Immature natural killer cell (primary cell): ENCODE measurements at places on chromosomes 3 and 15.

DNA sequence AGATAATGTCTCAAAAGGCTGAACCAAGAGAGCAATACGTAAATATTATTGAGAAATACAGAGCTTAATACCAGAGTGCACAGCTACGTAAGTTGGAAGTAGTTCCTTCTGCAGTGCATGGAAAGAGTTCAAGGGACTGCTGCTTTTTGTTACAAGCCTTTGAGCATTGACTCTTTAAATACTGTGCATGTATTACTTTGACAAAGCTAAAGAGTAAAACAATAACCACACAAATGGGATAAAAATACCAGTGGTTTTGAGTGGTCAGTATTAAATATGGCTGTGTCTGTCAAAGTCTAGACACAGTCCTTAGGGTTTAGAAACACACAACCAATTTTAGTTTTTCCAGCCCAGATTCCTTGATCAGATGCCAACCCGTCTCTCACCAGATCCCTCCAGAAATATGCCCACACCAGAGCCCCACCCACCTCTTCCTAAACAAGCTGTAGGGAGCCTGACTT lies 62.1 kb downstream of the SSR3 start:
- DNase-seq, result no peak

DNA sequence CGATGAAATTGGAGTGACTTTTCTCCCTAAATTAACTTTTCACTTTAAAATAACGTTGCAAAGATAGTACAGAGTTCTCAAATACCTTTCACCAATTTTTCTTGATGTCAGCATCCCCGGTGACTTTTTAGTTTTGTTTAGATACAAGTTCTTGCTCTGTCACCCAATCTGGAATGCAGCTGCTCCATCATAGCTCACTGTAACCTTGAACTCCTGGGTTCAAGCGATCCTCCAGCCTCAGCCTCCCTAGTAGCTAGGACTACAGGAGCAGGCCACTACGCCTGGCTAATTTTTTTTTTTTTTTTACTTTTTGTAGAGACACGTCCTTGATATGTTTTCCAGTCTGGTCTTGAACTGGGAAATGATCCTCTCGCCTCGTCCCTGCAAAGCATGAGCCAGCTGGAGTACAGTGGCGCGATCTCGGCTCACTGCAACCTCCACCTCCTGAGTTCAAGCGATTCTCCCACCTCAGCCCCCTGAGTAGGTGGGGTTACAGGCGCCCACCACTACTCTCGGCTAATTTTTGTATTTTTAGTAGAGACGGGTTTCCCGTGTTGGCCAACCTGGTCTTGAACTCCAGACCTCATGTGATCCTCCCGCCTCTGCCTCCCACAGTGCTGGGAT lies 747 bp downstream of the NSUN3 start:
- peak; percentile 7 for DNase-seq

GRCh38 chr3:119310071-119310470 lies 15.9 kb downstream of the ARHGAP31 start:
- no peak for DNase-seq

DNA sequence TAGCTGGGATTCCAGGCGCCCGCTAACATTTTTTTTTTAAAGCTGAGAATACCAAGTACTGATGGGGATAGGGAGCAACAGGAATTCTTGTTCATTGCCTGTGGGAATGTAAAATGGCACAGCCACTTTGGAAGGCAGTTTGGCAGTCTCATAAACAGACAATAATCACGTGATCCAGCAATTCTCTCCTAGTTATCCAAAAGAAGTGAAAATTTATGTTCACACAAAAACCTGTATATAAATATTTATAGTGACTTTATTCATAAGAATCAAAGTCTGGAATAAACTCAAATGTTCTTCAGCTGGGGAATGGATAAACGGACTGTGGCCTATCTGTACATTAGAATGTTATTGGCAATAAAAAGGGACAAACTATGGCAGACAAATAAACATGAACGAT lies 72.5 kb upstream of the NEO1 start:
- no peak for DNase-seq

GRCh38 chr3:84759361-84759760 lies 199.4 kb upstream of the CADM2 start:
- DNase-seq, result no peak

DNA sequence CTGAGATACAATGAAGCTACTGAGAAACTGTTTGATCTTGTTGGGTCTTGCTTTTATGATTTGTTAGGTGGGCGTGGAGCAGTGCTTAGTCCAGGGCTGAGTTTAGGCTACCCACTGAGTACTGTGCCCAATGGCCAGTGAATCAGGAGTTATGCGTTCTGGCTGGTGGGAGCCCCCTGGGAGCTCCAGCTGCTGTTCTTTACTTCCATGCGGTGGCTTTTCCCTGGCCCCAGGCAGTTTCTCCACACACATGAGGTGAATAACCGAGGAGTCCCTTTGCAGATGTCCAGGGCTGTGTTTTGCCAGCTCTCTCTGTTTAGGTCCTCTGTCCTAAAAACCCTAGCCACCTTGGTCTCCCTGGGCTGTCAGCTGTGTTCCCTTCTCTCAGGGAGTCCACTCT lies 106.5 kb downstream of the KLF13 start:
- no peak for DNase-seq

GRCh38 chr15:69979783-69980182 lies 117.9 kb downstream of the TLE3 start:
- DNase-seq, result no peak

DNA sequence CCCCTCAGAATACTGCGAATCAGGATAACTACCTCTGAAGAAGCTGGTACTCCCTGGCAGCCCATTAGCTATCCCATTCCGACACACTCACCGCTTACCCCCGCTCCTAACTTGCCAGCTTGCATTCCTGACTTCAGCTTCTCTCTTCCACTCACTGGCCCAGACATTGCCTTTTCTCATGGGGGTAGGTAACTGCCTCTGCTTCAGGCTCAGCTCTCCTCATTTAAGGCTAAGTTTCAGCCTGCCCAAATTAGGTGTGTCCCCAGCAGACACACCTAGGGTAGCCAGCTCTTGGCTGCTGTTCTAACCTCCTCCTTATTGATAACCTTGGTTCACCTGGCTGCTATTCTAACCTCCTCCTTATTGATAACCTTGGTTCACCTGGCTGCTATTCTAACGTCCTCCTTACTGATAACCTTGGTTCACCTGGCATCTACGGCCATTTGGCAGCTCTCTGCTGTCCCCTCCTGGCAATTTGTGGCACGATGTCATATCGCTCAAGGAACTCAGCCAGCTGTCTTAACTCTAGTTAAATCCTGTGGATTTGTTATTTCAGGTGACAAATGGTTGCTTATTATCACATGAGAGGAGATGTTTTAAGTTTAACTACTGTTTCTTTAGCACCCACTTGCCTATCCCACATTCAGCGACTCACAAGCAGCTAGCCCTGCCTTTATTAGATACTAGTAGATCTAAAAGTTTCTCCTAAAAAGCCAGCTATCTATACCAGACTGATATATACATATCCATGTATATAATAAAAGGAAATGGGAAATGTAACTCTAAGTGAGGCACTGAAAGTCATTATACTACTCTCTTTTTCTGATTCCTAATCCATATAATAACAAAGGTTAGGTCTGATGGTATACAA lies 106.5 kb upstream of the ACP3 start:
- no peak for DNase-seq

DNA sequence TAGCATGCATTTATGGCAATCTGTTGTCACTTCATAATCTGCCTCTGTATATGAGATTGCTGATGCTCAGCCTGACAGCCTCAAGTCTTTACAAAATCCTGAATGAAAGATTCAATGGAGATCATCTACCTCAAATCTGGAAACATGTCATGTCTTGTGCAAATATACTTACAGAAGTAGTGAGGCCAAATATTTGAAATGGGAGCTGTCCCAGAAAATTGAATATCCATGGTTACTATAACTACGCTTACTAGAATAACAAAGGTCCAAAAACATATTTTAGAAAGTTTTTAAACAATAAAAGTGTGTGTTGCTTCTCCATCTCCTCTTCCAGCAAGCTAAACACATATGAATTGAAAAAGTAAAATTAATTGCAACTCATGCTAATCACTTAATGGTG lies 133.2 kb upstream of the DPH6 start:
- DNase-seq, result no peak

DNA sequence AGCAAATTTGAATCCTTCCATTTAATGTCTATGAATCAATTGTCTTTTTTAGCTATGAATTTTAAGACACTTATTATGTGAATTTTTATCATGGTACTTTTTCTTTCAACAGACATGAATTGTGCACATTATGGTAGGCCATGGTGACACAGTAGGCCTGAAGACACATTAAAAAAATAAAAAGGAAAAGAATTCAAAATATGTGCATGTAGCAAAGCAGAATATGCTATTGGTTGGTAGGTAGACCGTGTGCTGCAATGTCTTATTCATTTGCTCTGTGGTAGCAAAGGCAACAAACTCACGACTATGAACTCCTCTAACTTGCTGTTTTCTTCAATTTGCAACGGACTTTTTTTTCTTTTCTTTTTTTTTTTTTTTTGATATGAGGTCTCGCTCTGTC lies 50.0 kb upstream of the EPHA3 start:
- no peak for DNase-seq

- no peak for DNase-seq
Measured at GRCh38 chr3:25574172-25574765, 90.4 kb downstream of the TOP2B start.

- no peak for DNase-seq
Measured at GRCh38 chr15:28895146-28895545, 9.4 kb downstream of the APBA2 start.

DNA sequence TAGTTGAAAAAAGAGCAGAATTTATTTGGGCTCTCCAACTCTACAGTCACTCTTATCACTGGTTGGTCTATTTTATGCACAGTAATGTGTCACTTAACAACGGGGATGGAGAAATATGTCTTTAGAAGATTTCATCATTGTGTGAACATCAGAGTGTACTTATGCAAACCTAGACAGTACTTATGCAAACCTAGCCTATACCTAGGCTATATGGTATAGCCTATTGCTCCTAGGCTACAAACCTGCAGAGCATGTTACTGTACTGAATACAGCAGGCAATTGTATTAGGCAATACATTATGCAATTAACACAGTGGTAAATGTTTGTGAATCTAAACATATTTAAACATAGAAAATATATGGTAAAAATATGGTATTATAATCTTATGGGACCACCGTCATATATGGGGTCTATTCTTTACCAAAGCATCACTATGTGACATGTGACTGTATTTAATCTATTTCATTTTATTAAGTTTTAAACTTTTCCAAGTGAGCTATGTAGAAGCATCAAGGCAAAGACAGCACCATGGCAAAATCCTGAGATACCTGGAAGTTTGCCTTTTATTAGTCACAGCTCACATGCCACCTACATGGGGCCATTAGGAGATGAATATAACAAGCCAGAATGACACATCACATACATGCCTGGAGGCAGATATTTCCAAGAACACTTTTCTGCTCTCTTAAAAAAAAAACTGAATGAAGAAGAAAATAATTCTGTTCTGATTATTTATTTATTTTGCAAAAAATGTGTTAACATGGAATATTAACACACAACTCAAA lies 537.4 kb downstream of the TUSC7 start:
- no peak for DNase-seq

- DNase-seq, result no peak
Measured at GRCh38 chr3:85254738-85255137, 295.9 kb downstream of the CADM2 start.

DNA sequence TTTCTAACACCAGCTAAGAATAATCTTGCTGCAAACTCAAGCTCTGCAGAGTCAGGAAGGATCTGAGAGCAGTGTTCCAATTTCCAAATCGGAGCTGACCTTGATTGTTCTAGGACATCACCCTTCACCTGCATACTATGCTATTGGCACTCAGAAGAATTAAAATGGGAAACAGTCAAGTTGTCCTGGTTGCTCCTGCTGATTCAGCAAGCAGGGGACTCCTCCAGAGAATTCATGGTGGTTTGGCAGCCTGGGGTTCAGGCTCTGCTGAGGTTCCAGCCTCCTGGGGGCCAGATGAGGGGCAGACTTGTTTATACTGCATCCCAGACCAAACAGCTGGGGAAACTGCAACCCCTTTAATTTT lies 213.7 kb upstream of the ADAMTS9 start:
- no peak for DNase-seq

DNA sequence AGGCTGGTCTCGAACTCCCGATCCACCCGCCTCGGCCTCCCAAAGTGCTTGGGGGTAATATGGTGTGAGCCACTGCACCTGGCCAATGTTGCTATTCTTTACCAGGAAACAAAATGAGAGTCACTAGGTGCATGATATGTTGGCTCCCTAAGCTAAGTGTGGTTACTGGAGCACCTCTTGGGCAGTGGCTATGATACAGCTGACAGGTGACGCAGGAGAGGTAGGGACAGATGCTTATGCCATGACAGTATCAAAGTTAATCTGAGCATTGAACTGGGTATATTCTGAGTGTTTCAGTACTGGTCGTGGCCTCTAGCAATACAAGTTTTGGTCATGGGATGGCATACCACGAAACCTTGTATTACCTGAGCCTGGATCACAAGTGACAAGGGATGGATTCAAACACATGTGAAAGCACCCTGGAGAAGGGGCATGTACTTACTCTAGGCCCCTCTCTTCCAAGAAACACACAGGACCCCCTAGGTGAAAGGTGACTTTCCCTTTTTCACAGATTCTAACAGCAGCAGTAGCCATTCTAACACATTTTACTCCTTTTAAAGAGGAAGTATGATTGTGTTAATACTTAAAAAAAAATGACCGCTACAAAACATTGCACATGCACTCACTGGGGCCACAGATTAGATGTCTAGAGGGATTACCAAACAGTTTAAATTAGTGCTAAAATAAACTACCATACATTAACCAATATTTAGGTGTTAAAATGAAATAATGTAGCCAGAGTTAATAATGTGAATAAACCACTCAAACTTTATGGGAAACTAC lies 467.3 kb downstream of the SHQ1 start:
- DNase-seq, result no peak

DNA sequence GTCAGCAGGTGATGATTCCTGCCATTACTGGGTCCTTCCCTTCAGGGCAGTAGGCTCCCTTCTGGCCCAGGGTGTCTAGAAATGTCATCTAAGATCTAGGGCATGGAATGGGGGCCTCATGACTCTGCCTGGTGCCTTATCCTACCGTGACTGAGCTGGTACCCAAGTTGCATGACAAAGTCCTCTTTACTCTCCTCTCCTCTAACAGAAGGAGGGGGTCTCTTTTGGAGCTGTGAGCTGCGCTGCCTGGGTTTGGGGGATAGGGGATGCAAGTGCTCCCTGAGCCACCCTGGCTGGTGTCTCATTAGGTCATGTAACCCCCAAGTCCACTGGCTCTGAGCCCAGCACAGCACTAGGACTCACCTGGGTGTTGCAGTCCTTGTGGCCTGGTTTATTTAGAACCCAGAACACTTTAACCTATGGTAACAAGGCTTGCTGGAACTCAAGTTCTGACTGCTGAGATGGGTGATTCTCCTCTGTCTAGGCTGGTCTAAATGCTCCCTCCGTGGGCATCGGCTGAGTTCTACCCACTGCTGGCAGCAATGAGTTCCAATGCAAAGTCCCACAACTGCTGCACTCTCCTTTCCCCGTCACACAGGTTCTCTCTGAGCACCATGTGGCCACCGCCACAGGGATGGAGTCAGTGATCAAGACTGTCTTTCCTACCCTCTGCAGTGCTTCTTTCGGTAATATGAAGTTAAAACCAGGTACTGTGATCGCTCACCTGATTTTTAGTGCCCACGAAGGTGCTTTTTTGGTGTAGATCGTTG lies 34.0 kb downstream of the XXYLT1 start:
- DNase-seq, result no peak
